ENCODE measurements at places on chromosomes 12 and 14.

DNA sequence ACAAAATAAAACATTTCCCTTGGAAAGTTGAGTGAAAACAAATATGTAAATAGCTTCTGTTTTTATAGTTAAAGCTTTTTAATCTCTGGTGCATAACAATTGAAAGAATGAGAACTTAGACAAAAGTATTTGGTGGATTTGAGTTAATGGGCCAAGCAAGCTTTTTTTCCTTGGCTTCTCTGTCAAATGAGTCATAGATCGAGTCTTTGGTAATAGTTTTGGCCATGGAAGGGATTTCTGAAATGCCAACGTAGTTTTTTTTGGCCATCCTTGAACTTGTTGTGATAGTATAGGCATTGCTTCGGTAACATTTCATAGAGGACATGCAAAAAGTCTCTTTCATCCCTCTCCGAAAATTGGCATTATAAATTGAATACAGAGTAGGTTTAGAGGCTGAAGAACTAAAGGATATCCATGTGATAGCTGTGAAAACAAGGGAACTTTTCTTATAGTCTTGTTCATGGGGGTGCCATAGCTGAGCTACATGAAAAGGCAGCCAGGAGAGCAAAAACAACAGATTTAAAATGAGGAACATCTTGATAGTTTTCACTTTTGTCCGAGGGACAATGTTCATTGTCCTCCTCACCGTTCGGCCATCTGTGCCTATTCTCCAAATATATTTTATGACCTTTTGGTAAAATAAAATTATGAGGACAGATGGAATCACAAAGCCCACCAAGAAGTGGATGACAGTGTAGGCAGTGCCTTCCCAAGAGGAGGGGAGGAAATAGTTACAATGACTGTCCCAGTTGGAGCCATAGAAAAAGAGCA lies 34.7 kb downstream of the GPR19 start:
- no peak for DNase-seq

DNA sequence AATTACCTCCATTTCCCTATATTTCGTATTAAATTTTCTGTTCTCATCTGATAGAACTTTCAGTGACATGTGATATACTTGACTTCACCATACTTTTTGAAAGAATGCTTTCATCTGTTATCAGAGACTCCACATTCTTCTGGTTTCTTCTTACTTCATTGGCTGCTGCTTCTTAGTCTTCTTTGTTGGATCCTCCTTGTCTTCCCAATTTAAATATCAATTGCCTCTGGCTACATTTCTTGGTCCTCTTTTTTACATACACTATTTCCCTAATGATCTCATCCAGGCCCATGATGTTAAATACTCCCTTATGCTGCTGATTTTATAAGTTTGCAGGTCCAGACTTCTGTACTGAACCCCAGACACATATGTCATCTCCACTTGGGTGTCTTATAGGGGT lies 22.0 kb downstream of the OR5AU1 start:
- DNase-seq = no peak

- DNase-seq = no peak
Observed at GRCh38 chr12:79000501-79000900, 135.9 kb downstream of the SYT1 start.

GRCh38 chr12:74105434-74105833 lies 432.2 kb upstream of the ATXN7L3B start:
- no peak for DNase-seq

- DNase-seq = no peak
Observed at GRCh38 chr14:101790232-101790631, 28.7 kb downstream of the PPP2R5C start.

- DNase-seq = no peak
Observed at GRCh38 chr12:127172861-127173260, 1094.1 kb upstream of the TMEM132C start.

- no peak for DNase-seq
Observed at GRCh38 chr14:61581955-61582615, 113.2 kb upstream of the HIF1A start.

GRCh38 chr14:80850197-80850814 lies 91.2 kb downstream of the CEP128 start:
- DNase-seq = no peak

DNA sequence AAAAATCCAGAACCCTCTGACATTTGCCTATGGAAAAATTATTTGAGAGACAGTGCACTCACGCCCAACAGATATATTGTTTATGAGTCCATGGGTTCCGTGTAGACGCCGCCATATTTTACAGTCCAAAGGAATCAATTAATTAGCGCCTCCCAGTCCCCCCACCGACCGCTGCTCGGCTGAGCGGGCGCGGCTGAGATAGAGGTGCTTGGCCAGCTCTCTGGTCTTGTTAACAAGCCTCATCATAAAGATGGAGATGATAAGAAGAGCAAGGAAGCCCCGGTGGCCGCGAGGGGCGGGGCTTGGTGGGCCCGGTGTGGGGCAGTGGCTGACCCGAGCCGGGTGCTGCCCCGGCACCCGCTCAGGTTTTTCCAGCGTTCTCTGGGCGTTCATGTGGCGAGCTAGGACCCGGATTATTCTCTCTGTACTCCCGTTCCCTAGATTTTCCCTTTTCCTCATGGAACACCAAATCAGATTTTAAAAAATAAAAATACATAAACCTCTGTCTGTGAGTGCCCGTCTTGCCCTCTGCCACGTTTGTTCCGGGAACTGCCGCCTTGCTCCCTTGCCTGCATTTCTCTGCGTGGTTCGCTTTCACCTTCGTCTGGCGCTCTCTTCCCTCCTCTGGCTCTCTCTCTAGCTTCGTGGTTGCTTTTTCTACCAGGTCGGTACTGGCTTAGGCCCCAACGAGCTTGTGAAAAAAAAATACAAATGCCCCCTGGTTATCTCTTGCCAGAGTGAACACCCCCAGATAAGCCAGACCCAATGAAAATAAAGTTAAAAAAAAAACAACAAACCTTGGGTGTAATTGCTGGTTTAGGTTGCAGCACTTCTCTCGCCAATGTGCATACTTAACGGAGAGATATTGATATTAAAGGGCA lies 9.0 kb downstream of the HOXC12 start:
- DNase-seq = no peak

DNA sequence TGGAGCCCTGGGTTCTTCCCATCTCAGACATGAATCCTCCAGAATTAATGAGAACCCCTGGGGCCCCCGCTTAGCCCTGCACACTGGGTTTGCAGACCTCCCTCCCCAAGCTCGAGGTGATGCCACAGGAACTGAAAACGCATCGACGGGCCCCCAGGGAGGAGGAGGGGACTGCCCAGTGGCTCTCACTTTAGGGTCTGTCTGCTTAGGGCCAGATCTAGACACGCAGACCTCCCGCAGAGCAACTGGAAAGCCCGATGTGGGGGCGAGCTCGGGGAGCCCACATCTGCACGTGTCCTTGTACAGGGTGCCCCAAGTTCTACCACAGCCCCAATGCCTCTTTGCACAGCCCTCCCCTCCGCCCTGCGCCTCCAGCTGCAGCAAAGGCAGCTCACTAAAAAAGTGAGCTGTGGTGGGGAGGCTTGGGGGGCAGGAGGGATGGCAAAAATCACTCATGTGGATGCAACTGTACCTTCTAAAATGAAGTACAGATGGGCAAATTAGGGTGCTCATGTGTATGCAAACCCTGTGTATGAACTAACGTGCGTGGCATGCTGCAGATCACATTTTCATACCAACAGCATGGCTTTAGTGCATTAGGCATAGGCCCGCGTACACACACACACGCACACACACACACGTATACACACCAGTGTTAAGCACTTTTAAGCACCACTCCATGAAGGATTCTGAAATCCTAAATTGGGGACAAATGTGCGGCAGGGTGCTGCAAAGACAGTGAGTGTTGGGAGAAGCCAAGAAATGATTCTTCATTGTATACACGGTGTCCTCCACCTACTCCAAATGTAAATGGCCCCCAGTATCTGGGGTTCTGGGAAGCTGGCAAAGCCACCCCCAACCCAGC lies 99.9 kb upstream of the MAP1LC3B2 start:
- DNase-seq = no peak

DNA sequence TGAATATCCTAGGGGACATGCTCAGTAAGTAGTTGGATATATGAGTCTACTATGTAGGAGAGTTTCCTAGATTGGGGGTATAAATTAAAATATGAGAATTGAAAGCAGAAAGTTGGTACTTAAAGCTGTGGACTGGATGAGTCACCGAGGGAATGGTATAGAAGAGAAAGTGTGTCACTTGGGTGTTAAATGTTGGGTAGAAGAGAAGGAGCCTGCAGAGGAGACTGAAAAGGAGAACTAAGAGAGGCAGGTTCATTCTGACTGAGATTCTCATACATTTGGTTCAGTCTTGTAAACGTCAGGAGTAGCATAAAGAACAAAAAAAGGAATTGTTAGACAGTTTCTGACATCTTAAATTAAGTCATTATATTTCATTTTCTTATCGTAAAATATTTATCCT lies 19.9 kb downstream of the LRRC9 start:
- DNase-seq = no peak

DNA sequence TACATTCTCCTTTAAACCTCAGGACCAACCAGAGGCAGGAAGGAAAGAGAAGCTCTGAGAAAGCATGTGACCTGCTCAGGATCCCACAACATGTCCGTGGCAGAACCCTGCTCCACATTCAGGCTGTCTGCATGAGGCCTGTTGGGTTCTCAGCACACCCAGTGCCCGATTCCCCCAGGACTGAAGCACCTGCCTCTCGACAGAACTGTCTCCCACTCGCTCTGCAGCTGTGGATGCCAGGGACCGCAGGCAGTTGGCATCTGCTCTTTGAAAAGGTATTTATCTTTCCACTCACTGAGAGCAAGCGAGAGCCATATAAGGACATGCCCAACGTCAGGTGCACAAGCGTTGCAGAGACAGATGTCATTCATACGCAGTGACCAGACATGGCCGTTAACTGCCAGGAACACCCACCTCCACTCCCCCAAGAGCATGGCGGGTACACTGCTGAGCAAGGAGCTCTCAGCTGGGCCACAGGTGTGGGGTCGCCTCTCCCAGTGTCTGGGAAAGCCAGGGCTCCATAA lies 18.9 kb downstream of the PITPNM2 start:
- no peak for DNase-seq

GRCh38 chr14:73714656-73715081 lies 485 bp upstream of the PNMA1 start:
- no peak for DNase-seq

- DNase-seq = no peak
Observed at GRCh38 chr12:25388183-25388582, 137.5 kb upstream of the KRAS start.

DNA sequence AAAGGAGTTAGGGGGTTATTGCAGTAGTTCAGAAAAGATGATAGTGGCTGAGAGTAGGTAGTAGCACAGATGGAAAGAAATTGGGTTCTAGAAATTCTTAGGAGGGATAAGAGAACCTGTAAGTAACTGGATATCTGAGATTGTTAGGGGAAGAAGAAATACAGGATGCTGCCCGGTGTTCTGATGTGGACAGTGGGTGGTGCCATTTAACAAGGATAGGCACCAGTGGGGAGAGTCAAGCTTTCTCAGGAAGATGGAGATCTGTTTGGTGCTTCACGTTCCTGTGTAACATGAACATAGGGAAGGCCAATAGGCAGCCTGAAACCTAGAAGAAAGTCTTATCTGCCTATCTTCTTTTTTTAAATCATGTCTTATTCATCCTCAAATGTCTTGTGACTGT lies 245.9 kb downstream of the NPAS3 start:
- no peak for DNase-seq

DNA sequence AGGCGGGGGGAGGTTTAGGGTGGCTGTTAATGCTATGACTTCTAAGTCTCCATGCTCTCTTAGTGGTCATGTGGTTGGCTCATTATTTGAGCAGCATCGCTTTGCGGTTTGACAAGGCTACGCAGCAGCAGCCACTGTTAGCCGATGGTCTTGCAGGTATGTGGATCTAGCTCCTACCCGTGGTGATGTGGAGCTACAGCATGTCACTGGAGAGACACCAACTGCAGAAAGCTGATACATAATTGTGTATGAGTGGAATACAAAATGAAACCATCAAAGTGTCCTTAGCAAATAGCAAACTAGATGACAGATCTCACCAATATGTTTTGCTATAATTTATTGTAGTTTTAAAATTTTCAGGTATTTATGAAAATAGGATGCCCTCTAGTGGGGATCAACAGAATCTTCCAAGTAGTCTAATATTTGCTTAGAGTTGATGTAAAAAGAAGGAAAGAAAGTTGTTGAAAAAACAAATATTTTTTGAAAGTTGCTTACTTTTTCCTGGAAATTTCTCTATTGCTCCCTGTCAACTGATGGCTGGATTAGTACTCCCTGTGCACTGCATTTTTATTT lies 94.9 kb downstream of the NAV3 start:
- peak; percentile 62 for DNase-seq

DNA sequence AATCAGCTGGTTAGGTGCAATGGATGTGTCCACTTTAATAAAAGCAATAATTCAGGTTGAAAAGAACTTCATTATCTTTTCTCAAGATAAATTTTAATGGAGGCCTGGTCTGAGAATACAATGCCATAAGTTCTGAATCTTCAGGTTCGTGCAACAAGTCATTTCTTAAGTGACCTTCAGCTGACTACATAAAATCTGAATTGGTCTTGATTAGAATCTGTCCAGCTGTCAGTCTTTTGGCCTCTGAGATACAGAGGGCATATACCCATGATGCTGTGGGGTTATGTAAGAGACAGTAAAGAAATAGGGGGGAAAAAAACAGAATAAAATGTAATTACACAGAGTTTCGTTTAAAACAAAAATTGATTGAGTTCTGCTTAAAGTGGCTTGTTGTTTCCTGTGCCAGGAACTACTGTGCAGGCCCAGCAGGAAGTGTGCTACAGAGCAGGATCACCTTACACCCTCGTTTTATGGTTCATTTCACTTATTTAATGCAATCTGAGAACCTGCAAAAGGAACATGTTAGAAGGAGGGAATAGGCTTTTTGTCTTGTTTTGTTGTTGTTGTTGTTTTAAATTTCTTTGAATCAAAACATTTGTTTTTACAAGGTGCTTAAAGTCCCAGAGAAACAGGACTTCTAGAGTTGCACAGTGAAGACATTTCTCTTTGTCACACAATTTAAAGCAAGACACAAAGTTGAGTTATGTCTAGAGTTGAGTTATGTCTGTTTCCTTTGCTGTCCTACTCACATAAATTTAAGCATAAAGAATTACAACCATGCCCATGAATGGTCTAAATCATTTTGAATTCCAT lies 64.2 kb downstream of the LGR5 start:
- DNase-seq = no peak

- DNase-seq = no peak
Observed at GRCh38 chr12:27555925-27556778, 32.1 kb downstream of the PPFIBP1 start.

- no peak for DNase-seq
Observed at GRCh38 chr14:61477712-61478462, 156.5 kb downstream of the PRKCH start.

DNA sequence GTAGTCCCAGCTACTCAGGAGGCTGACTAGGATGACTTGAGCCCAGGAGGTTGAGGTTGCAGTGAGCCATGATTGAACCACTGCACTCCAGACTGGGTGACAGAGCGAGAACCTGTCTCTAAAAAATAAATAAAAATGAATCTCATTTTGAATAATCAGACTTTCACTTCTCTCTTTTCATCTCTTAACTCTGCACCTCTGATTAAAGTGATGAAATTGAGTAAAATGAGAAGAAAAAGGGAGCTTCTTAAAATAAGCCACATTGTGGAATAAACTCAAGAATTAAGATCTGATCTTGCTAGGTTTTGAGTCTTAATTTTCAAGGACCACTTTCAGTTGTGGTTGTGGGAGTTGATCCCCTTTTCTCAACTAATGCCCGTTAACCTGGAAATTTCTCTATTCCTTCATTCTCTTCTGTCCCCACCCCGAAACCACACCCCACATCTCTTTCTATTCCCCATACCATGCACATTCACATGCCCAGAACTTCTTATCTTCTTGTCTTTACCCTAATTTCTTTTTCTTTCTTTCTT lies 70.9 kb upstream of the ETV6 start:
- DNase-seq = no peak

All from mesothelial cell of epicardium (in vitro differentiated cells).